ENCODE measurements at places on chromosomes 3 and 15.

GRCh38 chr15:71272932-71273331 is 157.7 kb downstream of the THSD4 start:
- no peak for DNase-seq

DNA sequence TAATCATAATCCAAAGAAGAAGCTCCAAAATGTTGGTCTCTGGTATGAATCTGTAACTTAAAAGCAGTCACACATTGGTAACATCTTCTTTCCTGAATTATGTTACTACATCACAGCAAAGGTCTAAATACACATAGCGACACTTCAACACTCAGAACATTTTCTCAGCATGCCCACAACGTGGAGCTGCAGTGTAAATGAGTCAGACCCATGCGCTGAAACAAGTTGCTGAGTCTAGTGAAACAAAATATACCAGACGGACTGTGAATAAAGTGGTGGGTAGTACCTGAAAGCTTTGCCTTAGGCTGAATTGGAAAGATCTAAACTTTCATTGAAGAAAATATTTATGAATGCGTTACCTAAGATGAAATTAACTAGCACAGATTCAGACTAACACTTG is 33.2 kb upstream of the GOLGA8B start:
- no peak for DNase-seq

GRCh38 chr3:152402695-152403451 is 134.1 kb downstream of the MBNL1 start:
- no peak for DNase-seq

DNA sequence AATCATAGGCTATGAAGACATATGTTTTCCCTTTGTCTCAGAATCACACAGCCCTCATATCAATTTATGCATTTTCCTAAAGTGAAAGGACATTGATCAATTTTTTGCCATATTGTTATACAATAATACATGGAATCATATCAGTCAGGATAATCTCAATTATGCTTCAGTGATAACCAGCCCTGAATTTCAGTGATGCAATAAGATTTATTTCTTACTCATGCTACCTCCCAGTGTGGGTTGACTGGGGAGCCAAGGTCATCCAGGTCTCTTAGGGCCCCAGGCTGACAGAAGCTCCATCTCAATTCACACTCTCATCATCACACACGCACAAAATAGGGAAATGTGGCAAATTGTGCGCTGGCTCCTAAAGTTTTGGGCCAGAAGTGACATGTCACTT is 44.2 kb upstream of the TNIK start:
- no peak for DNase-seq

- no peak for DNase-seq
These were observed 574 bp downstream of the DUOXA1 start for GRCh38 chr15:45128971-45129639.

GRCh38 chr3:134487406-134487805 is 1.5 kb downstream of the CEP63 start:
- DNase-seq, result no peak

GRCh38 chr15:40776537-40777141 is 6.9 kb downstream of the C15orf62 start:
- DNase-seq, result no peak

DNA sequence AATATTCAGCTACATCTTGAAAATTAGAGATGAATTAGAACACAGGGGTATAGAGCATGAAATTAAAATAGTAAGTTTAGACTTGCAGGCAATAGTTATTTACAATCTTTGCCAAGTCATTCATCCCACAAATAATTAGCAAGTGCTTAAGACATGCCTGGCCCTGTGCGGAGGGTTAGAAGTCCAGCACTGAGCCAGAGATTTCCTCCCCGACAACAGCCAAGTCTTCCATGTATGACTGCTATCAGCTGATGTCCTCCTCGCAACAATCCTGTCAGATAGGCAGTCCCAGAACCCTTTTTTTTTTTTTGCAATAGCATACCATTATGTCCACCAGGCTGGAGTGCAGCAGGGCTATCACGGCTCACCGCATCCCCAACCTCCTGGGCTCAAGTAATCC is 14.6 kb downstream of the SIN3A start:
- DNase-seq, result no peak

GRCh38 chr3:9276761-9277370 is 27.4 kb upstream of the SRGAP3 start:
- no peak for DNase-seq

DNA sequence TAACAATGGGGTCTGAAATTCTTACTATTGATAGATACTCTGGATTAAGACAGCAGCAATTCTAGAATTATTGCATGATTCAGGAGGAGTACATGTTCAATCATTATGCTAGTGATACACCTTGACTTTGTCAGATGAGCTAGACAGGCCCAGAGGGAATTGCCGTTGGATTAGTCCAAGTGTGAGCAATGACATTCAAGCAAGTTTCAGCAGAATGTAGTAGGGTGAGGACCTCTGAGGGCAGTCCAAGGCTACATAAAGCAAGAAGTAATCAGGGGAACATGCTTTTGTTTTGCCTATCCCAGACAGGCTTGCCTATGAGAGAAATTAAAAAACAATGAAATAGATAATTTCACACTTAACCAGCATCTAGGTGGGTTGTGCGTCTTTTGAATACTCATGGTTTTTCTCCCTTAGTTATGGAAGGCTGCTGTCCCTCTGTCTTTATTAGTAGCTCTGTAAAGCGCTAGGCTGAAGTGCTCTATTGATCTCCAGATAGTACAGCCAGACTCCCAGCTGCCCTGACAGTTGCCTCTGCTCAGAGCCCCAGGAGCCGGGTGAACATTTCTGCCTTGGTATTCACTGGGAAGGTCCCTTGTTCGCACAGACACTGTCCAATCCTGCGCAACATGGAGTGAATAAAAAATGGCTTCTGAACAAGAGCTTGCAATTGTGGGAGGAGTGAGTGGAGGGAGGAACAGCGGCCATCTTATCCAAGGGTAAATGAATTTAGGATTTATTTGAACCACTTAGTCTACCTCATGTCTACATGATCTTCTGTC is 316.6 kb upstream of the ONECUT1 start:
- DNase-seq, result no peak

- no peak for DNase-seq
These were observed 76.8 kb upstream of the SOX14 start for GRCh38 chr3:137687181-137687879.

DNA sequence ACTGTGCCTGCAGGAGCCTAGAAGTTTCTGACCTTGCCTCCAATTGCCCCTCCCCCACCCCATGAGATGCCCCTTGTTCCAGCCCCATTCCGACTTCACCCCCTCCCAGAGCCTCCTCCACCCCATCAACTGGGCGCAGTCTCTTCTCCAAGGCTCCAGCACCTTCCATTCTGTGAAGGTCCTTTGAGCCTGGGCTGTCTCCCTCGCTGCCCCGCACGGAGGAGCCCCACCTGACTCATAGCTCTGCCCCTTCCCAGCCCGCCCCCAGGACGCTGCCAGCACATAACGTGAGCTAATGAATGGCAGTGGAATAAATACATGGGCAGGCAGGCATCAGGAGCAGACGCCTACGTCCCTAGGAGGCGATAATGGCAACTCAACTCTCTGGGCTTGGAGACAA is 113.1 kb downstream of the NUP210 start:
- DNase-seq, result no peak

DNA sequence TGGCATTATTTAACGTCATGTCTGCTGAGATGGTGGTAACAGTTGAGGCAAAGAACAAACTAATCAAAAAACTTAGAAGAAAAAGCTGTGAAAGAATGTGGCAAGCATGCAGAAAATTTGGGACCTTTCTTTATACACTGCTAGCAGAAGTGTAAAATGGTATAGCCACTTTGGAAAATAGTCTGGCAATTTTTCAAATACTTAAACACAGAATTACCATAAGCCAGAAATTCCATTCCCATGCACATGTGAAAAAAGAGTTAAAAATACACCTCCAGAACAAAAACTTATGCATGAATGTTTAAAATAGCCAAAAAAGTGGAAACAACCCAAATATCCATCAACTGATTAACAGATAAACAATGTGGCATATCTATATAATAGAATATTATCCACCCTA is 613.3 kb downstream of the TBL1XR1 start:
- no peak for DNase-seq

DNA sequence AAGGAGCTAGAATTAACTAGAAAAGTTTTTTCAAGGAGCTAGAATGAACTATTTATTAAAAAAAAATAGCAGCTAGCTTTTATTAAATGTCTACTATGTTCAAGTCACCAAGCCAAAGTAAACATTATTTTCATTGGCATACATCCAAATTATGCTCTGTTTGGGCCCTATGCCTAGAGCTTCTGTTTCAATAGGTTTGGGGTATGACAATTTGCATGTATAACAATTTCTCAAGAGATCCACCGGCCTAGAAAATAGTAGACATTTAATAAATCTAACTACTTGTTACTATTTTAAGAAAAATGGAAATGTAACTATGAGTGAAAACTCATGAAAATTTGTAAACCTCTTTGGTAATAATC is 8.0 kb downstream of the GABRR3 start:
- DNase-seq, result no peak
